ENCODE measurements at places on chromosomes 3 and 15.

GRCh38 chr3:89340408-89340807 lies 233.0 kb downstream of the EPHA3 start:
- DNase-seq = no peak

- DNase-seq = no peak
Measured at GRCh38 chr15:63240109-63240508, 37.3 kb upstream of the APH1B start.

- DNase-seq = no peak
Measured at GRCh38 chr3:170614214-170614966, 28.5 kb upstream of the SLC7A14 start.

- DNase-seq = no peak
Measured at GRCh38 chr3:17181413-17181907, 296.7 kb downstream of the PLCL2 start.

DNA sequence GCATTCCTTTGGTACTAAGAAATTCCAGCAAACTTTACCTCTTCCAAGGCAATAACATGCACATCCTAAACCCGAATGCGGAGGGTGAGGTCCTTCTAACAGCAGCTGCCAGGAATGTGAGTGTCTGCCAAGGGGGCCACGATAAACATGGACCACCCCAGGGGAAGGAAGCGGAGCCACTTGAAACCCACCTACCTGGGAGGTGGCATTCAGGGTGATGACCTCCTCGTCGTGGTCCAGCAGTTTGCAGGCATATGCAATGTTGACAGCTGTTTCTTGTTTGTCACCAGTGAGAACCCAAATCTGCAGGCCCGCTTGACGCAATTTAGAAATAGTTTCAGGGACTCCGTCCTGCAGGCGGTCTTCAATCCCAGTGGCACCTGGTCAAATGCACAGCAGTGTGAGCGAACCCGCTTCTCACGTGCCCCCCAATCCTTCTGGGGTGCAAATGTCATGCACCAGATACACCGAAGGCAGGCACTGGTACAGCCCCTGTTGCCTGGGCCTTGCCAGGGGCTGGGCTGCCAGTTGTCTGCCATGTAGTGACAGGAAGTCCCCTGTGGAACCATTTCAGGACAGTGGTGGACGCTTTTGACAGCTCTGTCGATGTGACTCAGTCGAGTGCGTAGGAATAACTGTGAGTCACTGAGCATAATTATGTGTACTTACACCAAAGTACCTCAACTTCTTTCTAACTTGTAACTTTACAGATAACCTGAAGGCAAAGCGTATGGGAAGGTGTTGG lies 161.2 kb downstream of the ATP10A start:
- DNase-seq = no peak

DNA sequence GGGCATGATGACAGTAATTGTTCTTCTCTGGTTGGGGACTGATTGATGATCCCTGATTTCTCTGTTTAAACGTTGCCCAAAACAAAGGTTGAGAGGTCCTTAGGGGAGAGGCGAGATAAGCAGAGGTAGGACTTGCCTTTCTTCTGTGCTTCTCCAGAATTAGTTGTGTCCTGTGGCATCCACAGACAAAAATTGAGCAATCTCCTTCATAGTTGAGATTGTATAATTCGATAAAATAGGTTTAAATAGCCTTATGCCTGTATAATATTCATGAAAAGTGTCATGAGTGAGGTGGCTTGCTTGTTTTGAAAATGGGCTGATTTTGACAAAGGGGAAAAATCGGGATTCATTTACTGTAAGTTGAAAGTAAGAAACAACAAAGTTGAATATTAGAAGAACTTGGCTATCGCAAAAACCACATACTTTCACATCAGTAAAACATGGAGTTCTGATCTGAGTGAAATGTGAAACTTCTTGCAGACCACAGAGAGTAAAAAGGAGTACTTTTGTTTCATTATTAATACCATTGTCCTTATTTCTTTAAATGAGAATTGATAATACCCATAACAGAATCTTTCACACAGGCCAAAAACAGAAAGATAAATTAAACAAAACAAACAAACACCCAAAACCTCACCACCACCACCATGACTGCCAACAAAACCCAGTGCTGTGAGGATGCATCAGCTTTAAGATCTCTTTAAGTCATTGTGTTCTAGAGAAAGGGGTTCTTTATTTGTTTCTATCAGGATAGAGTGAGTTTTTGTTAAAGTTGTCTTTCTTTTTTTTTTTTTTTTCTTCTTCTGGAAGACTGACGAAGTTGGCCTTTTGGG lies 155.7 kb downstream of the LPP start:
- no peak for DNase-seq

GRCh38 chr15:70079888-70080287 lies 17.8 kb downstream of the TLE3 start:
- no peak for DNase-seq

- no peak for DNase-seq
Measured at GRCh38 chr15:45346381-45346780, 32.0 kb downstream of the GATM start.

GRCh38 chr3:37971467-37971866 lies 19.1 kb upstream of the VILL start:
- DNase-seq = no peak

- DNase-seq = no peak
Measured at GRCh38 chr3:48151807-48152427, 36.3 kb downstream of the CDC25A start.

- DNase-seq = no peak
Measured at GRCh38 chr3:177484206-177484605, 286.9 kb upstream of the TBL1XR1 start.

DNA sequence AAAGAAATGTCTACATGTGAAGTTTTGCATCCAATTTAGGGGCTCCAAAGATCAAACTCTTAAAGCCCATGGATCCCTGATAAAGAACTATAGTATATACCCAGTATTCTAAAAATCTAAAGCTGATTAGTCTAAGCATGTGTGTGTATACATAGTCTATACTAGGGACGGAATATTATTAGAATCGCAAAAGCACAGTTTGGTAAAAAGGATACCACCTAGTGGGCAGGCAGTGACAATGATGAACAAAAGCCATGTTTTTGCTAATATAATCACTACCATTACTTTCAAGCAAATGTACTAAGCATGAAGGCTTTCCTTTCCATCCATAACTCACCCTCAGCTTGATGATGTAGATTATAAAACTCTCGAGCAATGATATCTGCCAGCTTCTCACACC lies 16.5 kb downstream of the POLQ start:
- DNase-seq = no peak

GRCh38 chr3:158936530-158937113 lies 134.8 kb downstream of the MFSD1 start:
- DNase-seq = no peak

DNA sequence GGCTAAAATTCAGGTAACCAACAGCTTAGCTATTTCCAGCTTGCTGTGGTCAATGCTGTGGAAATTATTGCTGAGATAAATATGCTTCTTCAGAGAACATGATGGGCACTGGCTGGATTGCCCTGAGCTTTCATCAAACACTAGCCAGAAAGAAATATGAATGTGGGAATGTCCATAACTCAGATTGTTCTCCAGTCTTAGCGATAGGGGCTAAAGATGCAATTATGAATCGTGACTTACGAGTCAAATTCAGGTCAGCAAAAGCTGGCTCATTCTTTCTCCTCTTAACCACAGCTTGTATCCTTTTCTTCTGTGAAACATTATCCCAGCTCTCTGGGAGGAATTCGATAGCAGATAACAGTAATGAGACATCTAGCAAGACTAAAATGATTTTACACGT lies 307.6 kb downstream of the RYR3 start:
- DNase-seq = no peak

DNA sequence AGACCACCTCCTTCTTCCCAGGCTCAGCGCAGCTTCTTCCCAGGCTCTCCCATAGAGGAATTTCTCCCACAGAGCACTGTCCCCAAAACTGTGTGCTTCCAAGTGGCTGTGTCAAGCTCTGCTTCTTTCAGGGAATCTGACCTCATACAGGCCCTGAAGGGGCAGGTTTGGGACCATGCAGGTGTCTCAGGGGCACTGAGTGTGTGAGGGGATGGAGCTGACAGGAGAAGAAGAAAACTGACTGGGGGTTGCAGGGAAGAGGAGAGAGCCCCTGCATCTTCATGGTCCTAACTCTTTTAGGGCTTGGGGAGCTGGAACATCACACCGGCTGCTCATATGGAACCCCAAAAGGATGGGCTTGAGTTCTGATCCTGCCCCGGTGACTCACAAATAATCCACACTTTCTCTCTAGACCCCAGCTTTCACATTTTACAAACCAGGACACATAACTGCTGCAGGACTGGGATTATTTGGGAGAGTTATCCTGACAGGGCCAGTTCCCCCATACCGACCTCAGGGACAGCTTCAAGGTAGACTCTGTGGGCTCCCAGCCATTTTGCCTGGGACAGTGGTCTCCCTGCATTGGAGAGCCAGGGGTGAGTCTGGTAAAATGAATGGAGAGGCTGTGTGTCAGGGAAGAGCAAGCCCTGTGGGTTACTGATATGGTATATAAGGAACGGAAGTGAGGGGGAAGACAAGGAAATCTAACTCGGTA lies 316.1 kb downstream of the TLE3 start:
- DNase-seq = no peak

DNA sequence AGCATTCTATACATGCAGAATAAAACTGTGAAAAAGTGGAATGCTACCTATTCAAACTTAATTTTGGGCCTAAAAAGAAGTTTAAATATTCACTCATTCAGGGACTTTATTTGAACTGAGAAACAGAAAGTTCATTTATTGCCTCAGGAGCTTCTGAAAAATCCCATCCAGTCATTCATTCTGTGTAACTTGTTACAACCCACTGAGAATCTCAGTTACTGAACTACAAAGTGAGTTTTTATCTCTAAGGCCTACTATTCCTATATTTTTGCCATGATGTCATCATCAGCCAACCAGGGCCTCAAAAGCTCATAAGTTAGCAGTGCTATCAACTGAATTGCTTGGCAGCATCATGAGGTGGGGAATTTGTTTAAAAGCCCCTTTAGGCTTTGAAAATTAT lies 98.0 kb upstream of the BOC start:
- no peak for DNase-seq

- DNase-seq = no peak
Measured at GRCh38 chr15:92887869-92888268, 12.3 kb upstream of the CHD2 start.

DNA sequence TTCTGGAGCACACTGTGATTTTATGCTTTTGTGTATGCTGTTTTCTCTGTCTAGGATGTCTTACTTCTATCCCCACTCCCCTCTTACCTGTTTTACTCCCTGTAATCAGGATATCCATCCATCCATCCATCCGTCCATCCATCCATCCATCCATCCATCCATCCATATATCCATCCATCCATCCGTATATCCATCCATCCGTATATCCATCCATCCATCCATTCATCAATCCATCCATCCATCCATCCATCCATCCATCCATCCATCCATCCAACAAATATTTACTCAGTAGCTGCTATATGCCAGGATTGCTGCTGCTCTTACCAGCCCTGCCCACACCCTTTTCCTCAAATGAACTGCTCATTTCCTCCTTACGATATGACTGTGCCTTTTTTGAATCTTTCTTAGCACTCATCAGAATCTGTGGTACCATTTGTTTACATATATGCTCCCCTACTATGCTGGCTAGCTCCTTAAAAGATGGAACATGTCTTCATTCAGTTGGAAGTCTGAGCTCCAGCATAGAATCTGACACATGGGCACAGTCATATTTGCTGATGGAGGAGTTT lies 35.2 kb downstream of the USP13 start:
- no peak for DNase-seq

- DNase-seq = no peak
Measured at GRCh38 chr15:25056484-25057425, 102.0 kb downstream of the SNRPN start.

DNA sequence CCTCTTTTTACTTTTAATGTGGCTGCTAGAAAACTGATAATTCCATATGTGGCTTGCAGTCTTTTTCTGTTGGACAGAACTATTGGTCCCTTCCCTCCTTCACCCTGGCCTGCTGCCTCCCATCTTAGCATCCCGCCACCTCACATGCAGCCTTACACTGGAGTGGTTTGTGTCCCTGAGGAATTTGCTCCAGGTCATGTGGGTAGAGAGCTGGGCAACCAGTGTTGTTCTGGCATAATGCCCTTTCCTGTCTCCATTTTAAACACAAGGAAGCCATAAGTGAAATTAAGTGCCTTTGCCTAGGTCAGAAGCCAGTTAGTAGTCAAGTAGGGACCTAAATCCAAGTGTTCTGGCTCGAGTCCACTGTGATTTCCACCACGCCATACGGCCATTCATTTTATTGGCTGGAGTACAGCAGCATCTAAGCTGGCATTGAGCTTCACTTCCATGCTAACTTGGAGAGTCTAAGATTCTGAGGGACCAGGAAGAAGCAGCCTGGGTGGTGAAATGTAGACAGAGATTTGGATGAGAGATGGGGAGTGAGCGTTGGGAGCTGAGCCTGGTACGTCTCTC lies 46.0 kb upstream of the PLXNA1 start:
- DNase-seq = no peak

DNA sequence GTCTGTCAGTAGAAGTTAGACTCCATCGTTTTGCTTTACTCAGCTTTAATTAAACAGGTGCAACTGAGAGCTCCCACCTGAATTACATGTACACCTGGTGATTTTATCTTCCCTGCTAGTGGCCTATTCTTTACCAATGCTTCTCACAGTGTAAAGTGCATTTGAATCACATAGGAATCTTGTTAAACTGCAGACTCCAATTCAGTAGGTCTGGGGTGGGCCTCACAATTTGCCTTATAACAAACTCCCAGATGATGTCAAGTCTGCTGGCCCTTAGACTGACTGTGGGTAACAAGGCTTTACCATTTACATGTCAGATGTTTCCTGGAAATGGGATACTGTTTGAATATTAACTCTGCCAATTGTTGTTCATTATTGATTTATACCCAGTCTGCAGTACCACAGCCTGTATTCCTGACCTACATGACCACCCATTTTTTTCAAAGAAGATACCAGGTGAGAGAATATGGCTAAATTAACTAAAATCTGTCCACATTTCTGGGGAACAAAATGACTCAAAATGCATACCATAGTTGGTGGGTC lies 37.2 kb downstream of the CMSS1 start:
- DNase-seq = no peak

- no peak for DNase-seq
Measured at GRCh38 chr15:69996321-69997160, 101.2 kb downstream of the TLE3 start.

- DNase-seq = no peak
Measured at GRCh38 chr3:158085931-158086330, 20.3 kb downstream of the SHOX2 start.

- no peak for DNase-seq
Measured at GRCh38 chr15:70701891-70702568, 61.3 kb downstream of the UACA start.

GRCh38 chr3:126911162-126912026 lies 71.5 kb upstream of the PLXNA1 start:
- DNase-seq = peak; percentile 22

GRCh38 chr3:148883163-148883562 lies 18.1 kb downstream of the CPA3 start:
- no peak for DNase-seq

DNA sequence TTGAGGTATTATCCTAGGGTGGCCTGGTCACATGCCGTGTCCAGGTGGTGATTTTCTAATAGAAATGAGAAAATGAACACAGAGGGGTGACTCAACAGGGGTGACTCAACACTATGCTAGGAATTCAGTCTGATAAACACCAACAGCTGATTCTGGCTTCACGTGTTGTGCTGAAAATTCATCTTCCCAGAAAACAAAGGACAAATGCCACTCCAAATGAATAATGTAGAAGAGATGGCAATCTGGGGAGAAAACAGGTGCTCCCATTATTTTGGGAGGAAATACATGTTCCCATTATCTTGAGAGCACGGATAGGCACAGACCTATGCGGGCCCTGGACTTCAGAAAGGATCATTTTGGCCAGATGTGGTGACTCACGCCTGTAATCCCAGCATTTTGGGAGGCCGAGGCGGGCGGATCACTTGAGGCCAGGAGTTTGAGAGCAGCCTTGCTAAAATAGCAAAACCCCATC lies 101.2 kb upstream of the MEX3B start:
- no peak for DNase-seq
